ENCODE measurements at places on chromosomes 7 and 10.

DNA sequence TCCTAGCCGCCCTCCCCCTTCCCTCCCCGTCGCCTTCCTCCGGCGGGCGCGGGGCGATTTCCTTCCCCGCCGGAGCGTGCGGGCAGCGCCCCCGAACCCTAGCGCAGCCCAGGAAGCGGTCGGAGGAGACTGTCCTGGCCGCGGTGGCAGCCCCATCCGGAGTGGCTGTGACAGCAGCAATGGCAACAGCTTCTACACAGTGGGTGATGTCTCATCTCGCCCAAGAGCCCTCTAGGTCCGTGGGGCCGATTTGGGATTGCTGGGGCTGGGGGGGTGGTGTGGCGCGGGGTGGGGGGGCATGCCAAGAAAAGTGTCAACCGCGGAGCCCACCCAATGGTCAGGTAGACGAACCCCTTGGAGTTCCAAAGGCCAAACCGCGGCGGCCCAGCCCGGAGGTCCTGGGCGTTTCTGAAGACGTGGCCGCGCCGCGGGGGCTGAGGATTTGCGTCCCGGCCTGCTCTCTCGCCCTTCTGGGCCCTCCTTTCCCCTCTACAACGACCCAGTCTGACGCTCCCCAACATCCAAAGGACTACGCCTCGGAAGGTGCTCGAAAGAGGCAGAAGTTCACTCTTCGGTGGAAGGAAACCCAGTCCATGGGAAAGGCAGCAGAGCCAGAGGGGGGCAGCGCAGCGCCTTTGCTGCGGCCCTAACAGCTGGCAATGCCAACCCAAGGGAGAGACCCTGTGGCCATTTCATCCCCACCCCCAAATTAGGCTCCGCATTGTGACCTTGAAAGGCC, 603 bp upstream of the TWIST1 start:
- DNase-seq = no peak

DNA sequence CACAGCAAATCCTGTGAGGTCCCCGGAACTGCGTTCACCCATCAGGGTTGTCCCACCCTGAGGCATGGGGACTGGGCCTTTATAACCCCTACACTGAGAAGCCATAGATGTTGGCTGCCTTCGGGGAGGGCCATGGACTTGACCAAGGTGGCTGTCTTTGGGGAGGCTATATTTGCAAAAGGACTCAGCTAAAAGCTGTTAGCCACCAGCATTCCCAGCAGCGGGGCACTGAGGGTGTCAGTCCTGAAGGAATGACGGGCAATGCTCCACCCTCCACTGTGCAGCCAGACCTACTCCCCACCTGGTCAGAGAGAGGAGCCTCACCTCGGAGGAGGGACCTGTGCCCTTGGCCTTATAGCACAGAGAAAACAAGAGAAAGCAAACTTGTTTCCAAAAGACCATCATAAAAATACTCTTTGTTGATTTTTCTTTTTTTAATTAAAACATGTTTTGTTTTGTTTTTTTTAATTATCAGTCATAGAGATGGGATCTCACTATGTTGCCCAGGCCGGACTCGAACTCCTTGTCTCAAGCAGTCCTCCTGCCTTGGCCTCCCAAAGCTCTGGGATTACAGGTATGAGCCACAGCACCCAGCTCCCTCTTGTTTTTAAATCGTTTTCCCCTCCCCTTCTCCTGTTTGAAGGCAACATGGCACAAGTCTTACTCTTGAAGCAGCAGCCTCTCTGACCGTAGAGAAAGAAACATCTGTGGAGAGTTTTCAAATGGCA, 26.7 kb upstream of the CUX1 start:
- no peak for DNase-seq

DNA sequence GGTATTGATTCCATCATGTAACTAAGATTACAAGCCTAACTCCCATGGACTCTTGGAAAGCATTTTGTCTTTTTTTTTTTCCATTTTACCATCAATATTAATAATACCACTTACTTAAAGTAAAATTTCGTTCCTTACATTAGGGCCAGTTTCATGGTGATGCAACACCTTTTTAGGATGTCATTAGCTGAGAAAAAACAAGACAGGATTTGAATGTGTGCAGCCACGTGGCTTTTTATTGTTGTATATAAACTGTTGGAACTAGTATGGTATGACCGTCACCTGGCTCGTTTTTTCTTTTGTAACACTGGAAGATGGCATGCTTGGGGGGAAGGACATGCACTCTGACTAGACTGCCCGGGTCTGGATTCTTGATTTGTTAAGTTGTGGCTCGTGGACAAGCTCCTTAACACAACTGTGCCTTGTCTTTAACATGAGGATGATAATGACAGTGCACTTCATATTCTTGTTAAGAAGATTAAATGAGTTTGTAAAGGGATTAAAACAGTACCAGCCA, 42.1 kb downstream of the ARHGAP21 start:
- DNase-seq = no peak

DNA sequence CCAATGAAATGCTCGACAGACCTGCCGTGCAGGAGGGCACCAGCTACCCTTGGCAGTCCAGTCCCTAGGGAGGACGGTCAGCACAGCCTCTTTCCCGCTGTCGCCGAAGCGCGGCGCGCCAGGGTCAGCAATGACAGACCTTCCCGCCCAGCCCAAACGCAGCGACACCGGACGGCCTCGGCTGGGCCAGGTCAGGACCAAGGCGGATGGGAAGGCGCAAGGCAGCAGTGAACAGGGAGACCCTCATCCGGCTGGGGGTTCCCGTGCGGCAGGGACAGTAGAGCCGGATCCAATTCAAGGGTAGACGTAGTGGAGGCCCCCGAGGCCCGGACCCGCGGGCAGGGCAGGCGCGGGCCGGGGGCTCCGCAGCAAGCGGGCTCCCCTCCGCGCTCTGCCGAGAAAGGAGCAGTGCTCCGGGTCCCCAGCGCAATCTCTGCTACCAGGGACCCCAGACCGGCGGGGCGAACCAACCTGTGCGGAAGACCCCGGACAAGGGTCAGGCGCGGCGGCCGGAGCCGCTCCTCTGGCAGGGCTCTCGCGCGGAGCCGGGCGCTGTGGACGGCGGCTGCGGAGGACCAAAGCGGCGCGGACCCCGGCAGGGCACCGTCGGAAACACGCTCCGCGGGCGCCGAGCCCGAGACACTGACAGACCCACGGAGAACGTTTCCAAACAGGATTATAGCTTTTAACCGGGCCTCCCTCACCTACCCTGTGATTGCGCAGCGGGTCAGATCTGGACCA, at the start of gene SEC31B:
TSS of gene SEC31B (minus strand) at position 551 of the 741 bp plus-strand sequence. CDS start 2,909 bp downstream, outside the sequence.
- no peak for DNase-seq

- DNase-seq = no peak
These were observed 58.5 kb downstream of the ELMO1 start for GRCh38 chr7:37390114-37390513.

DNA sequence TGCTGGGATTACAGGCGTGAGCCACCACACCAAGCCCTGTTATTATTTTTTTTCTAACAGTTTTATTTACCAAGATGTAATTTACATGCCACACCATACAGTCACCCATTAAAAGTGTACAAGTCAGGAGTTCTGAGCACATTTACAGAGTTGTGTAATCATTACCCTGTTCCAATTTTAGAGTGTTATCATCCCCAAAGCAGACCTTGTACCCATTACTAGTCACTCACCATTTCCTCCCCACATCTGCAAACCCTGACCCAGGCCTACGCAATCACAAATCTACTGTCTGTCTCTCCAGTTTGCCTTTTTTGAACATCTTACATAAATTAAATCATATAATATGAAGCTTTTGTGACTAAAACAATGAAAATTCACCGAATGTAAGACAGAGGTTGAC, 402.9 kb upstream of the FOXK1 start:
- no peak for DNase-seq

DNA sequence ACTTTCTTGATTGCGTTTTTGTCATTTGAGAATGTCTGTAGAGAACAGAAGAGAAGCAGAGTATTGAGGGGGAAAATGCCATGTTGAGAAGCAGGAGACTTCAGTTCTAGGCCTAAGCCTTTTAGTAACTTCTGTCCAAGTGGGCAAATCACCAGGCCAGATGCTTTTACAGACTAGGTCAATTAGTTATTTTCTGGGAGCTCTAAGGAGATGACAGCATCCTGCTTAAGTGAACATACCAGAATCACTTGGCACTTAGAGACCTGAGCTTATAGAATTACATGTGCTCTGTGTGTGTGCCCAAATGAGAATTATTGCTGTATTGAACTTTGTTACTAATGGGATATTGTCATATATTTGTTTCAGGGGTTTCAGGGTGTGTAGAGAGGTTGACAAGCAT, 24.0 kb downstream of the AGK start:
- no peak for DNase-seq

GRCh38 chr7:48025624-48026023, 3.3 kb downstream of the SUN3 start:
- no peak for DNase-seq

GRCh38 chr7:371119-371778, 81.3 kb downstream of the FOXL3 start:
- DNase-seq = no peak

DNA sequence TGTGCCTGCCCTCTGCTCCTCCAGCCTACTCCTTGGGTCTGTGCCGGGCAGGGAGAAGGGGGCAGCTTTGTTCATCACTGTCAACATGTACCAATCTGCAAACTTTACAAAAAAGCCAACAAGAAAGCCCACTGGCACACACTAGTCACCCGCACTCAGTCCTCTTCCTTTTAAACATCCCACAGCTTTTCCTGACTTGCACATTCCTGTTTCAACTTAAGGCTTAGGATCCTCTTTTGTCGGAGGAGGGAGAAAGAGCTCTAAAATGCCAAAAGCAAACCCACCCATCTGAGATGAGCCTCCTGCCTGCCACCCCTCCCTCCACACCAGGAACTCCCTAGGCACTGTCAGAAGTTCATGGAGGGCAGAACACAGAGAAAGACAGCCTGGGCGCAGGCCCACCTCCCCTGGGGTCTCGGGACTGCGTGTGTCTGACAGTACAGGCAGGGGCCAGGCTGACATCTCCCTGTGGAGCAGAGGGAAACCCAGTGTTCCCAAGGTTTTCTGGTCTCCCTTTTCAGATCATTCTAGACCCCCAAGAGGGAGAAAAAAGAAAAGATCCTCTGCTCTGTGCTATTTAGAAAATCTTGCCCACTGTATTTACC, 5.4 kb downstream of the PDIA4 start:
- no peak for DNase-seq

DNA sequence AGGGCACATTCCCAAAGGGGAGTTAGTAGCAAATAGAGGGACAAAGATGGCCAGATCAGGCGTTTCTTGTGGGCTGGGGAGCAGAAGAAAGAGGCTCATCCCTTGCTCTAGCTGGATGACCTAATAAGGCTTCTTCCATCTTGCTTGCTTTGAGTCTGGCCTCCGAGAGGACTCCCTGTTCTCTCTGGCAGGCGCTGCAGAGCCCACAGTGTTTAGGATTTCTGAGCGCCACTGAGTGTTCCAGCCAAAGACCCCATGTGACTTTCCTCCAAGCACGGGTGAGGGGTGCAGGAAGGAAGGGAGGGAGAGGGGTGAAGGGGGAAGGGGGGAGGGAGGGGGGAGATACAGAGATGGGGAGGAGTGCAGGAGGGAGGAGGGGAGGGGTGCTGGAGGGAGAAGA, 203.8 kb upstream of the SVIL start:
- no peak for DNase-seq

- no peak for DNase-seq
These were observed 33.5 kb downstream of the FAM204A start for GRCh38 chr10:118308664-118309063.

- DNase-seq = no peak
These were observed 5.5 kb upstream of the MMD2 start for GRCh38 chr7:4964506-4964905.

GRCh38 chr7:99997545-99998137, 17.8 kb upstream of the ZKSCAN1 start:
- peak; percentile 27 for DNase-seq

- no peak for DNase-seq
These were observed 11.4 kb downstream of the BLVRA start for GRCh38 chr7:43769791-43770465.

- no peak for DNase-seq
These were observed 16.6 kb downstream of the MEIG1 start for GRCh38 chr10:14975672-14976273.

- no peak for DNase-seq
These were observed 150.2 kb downstream of the TCF7L2 start for GRCh38 chr10:113100281-113100680.

GRCh38 chr10:129900825-129901224, 63.2 kb downstream of the EBF3 start:
- DNase-seq = no peak

DNA sequence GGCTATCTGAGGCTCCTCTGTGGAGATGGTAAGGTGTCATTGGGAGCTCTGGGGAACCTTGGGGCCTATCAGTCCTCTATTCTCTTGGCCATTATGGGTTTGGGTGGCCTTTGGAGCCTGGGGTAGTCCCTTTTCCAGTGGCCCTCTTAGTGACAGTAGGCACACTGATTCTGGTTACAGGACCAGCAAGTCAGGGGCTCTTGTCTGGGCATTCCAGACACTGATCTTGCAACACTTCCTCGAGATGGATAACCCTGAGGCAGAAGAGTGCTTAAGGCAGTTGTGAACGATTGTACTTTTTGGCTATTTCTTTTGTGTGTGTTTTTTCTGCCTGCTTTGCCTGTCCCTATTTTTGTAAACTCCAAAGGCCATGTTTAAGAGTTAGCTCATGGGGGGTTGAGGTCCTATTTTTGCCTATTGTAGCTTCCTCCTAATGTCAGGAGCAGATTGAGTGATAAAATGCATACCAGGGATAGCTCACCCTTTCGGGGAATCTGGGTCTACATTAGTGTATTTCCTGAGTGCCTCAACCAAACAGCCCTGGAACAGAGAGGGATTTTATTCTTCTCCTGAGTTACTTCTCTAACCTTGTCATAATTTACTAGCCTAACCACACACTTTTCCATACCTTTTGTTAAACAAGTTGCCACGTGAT, 61.2 kb downstream of the PRKAR2B start:
- DNase-seq = no peak

GRCh38 chr7:53996876-53997275, 545.3 kb upstream of the VSTM2A start:
- no peak for DNase-seq

- DNase-seq = no peak
These were observed 501.9 kb upstream of the SEMA3D start for GRCh38 chr7:85688712-85689111.

GRCh38 chr10:74177140-74177677, 26.2 kb downstream of the ADK start:
- DNase-seq = peak; percentile 9

DNA sequence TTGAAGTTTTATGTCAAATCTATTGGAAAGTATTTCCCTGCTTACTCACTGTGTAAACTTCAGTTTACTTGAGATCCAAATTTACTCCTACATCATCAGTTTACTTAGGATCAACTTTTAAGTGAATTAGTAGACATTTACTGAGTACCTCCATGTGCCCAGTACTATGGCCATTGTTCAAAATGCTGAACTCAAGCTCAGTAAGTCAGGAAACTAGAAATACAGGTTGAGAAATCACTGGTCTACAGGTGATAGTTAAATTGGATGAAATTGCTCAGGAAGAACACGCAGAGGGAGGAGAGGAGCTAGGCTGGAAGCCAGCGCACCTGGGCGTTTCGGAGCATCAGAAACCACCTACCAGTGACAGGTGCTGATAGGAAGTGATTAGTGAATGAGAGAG, 25.5 kb upstream of the EBLN1 start:
- DNase-seq = no peak

GRCh38 chr10:7293378-7293920, 117.4 kb downstream of the SFMBT2 start:
- DNase-seq = no peak

GRCh38 chr7:763762-764161, 36.7 kb upstream of the PRKAR1B start:
- no peak for DNase-seq

All from activated naive CD8-positive, alpha-beta T cell treated with anti-CD3 and anti-CD28 coated beads, Interleukin-2, amount 50 U/mL, for 16 hours (primary cell).